Thoracic aorta (tissue), 2 donors: ENCODE measurements at places on chromosomes 13 and 19.

- no peak for DNase-seq
Observed at GRCh38 chr19:30144242-30144758, 202.3 kb downstream of the URI1 start.

DNA sequence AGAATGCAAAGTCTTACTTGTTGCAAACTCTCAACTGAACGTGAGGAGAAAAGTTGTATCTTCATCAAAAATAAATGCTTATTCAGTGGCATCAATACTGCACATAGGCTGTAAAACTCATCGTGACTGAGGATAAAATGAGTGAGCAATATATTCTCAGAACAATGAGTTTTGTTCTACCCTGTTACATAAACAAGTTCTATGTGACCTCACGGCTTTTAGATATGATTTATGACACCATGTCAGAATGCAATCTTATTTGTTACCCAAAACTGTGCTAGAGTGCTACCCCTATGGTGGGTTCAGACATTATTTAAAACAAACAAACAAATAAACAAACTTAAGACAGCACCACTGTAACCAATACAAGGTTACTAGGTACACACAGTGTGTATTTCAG, 55.4 kb downstream of the FOXO1 start:
- DNase-seq: no peak

GRCh38 chr19:19451429-19452242, 46.2 kb downstream of the GATAD2A start:
- DNase-seq: no peak

DNA sequence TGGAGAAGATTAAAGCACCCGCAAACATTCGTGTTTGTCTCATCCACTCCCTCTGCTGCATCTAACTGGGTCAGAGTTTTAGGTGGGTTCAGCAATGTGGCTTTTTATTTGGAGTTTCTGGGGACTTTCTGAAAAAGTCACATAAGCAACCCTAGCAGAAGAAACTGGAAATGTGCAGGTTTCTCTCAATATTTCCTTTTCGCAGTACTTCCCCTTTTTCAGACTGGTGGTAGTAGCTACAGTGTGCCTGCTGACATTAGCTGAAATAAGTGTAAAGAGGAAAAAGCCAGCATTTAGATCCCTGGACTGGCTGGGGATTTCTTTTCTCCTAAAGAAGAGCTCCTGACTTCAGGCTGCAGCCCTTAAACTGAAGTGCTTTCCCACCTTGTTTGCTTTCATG, 15.9 kb upstream of the OLFM4 start:
- no peak for DNase-seq

- DNase-seq: no peak
Observed at GRCh38 chr13:45695198-45695730, 6.9 kb upstream of the CBY2 start.

- DNase-seq: no peak
Observed at GRCh38 chr13:51364404-51365008, 25.0 kb downstream of the SERPINE3 start.

DNA sequence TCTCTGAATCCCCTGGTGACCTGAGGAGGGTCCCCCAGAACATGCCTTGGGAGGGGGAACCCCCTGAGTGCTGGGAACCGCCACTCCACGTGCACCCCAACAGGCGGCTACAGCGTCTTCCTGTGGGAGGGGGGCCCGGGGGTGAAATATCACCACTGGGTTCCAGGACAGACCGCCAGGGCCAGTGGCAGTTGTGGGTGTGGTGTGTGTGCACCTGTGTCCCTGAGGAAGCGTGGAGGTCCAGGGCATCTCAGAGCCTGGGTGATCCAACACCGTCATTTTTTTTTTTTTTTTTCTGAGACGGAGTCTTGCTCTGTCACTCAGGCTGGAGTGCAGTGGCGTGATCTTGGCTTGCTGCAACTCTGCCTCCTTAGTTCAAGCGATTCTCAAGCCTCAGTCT, 4.2 kb downstream of the ADGRE5 start:
- DNase-seq: no peak

DNA sequence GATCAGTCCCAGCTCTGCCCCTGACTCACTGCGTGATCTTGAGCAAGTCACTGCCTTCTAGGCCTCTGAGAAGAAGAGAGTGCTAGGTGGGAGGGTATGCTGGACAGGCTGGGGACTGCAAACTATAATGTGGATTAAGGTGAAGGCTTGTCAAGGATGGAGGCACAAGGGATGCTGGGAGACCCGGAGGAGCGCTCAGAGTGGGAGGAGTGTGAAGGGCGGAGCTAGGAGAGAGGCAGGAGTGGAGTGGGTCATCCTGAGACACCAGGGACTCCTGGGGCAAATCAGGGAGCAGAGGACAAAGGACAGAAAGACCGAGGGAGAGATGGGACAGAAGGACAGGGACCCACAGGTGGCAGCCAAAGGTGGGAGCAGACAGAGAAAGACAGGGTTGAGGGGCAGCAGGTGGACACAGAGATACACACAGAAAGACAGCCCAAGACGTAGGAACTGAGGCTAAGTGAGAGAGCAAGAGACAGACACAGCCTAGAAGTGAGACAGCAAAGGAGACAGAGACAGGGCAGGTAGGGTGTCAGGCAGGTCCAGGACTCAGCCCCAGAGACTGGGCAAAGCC, 2.6 kb downstream of the GRIK5 start:
- no peak for DNase-seq

DNA sequence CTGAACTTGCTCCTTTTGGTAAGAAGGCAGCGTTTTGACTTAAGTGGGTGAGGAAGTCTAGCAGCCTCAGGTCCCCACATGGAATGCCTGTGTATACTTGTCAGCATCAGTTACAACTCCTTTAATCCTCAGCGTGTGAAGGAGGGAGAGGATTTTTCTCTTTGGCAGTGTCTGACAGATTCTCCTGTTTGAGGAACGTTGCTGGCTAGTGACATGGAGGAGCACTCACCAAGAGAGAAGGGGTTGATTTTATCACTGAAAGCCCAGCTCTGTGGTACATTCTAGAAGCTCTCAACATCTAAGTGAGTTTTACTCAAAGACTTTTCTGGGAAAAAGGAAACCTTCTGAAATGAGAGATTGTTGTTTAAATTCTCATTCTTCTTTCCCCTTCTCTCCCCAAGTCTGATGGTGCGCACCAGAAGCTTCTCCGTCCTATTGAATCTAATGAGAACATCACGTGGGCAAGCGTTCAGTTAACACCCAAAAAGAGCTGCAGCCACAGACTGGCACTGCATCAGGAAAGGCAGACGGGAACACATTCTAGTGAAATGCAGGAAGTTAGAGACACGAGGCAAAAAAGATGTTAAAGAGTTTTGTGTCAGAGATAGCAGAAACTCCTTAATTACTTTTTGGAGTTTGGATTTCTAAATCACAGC, 58.2 kb downstream of the GJA3 start:
- no peak for DNase-seq

DNA sequence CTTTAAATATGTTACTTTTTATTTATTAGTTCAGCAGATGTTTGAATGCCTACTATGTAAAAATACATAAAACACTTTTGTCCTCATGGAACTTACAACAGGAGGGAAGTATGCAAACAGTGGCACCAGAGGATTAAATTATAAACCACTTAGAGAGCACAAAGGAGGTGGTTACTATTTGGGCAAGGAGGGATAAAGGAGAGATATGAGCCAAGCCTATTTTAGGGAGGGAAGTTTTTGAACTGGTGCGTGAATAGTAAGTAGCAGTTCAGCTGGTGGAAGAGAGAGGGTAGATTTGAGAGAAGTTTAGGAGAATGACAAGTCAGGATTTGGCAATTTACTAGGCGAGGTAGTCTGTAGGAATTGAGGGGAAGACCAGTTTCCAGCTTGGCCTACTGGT, 8.6 kb downstream of the AKAP11 start:
- no peak for DNase-seq

DNA sequence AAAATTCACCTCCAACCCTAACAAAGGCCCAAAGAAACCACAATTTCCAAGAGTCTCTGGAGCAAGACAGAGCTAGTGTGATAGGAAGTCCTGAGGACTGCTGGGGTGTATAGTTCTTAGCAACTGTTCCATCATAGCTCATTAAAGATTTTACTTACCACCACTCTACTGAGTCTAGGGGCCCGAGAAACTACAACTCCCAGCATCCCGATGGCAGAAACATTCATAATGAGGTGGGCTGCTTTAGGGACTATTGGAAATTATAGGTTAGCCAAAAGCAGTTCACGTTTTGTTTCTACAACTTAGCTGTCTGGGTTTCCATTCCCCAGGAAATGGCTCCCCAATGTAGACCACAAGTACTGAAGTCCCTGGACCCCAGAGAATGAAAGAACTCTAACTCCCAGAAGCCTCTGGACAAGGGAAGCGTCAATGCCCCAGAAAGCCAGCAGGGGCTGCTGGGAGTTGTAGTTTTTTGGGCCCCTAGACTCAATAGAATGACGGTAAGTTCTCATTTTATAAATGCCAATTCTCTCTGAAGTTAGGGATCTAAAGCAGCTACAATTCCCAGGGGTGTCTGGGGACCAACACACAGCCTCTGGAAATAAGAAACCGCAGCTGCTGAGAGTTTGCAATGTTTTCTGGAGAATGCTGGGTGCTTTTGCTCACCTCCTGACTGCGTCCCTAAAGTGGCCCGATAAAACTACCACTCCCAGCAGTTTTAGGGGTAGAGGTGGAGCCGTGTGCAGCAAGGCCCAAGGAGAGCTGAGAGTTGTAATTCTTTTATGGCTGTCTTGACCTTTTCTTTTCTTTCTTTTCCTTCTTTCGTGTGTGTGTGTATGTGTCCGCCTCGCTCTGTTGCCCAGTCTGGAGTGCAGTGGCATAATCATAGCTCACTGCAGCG, 11.1 kb downstream of the FTL start:
- no peak for DNase-seq

DNA sequence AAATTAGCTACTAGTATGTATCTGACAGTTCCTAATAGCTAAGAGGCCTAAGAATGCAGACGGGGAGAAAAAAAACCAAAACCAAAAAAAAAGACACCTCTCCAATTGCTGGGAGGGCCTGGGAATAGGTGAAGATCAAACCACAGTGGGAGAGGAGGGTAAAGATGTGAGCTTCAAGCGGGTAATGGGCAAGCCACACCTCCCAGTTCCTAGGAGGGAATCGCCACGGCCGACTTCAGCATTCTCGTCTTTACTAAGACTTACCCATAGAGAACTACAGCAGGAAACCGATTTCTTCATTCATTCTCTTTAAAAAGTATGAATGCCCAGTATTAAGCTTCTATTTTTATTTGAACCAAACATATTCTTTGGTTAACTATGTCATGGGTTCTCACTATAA, 5.6 kb upstream of the EEF1AKMT1 start:
- DNase-seq: no peak

GRCh38 chr13:35697186-35697730, 220.8 kb upstream of the MAB21L1 start:
- DNase-seq: no peak

- no peak for DNase-seq
Observed at GRCh38 chr19:33862981-33863380, 66.3 kb downstream of the KCTD15 start.

GRCh38 chr19:41934849-41935374, 6.7 kb upstream of the ERFL start:
- no peak for DNase-seq

- DNase-seq: no peak
Observed at GRCh38 chr13:71082631-71083030, 784.4 kb downstream of the DACH1 start.

GRCh38 chr19:55152017-55152416, 3.0 kb upstream of the TNNT1 start:
- DNase-seq: no peak

DNA sequence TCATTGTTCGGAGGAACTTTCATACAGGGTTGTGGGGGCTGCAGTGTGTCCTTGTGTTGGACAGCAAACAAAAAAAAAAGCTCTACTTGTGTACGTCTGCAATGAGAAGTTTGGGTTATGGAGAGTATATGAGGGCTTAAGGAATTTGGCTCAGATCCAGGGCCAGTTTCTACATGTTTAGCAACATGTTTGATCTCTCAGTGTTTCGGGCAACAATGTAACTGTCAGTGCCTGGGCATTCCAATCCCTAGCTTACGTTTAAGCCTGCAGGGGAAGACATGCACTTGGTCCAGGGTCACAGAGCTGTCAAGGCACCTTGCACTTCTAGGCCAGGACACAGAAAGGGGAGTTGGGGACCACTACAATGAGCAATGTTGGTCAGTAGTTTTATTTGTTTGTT, 13.9 kb downstream of the ZNF543 start:
- DNase-seq: no peak

DNA sequence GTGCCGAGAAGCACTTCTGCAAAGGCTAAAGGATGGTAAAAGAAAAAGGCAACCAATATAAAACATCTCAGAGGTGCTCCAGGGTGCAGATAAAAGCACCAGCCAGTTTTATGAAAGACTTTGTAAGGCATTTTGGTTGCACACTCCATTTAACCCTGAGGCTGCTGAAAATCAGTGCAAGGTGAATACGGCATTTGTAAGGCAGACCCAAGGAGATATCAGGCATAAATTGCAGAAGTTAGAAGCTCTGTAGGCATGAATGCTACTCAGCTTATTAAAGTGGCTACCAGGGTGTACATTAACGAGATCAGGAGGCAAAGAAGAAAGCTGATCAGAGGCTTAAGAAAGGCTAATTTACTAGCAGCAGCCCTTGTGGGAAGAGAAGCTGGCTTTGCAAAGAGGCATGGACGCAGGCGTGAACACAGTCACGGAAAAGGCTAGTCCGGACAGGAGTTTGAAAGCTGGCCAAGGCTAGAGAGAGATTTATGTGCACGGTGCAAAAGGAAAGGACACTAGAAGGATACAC, 99.6 kb downstream of the ZNF429 start:
- no peak for DNase-seq

DNA sequence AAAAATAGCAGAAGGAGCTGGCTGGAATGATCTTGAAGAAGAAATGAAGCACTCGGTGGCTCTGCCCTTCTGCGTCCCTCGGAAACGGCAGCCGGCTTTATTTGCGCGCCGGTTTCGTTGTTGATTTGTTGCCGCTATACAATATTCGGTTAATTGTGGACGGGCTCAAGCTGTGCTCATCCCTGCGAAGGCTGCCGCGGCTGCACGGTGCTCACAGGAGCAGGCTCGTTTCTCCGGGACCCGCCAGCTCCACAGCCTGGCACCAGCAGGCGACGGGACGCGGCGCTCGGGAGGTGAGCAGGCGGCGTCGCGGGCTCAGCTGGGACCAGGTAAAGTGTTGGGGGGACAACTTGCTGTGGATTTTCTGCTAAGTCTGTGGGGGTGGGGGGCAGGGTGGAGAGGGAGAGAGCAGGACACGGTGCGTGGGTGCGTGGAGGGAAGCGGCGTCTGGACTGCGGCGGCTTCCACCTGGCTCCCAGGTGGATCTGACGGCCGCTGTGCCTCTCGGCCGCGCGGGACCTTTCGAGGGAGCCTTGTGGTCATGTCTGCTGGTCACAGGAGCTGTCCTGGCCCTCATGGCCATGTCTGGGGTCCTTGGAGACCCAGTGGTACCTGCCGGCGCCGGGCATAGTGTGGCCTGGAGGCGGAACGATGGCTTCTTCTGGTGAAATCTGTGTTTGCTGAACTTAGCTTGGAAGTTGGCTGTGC, 90.9 kb downstream of the TEX29 start:
- DNase-seq: no peak

GRCh38 chr19:29439021-29439420, 86.8 kb upstream of the VSTM2B start:
- no peak for DNase-seq
